ENCODE measurements at places on chromosomes 12 and 14.

DNA sequence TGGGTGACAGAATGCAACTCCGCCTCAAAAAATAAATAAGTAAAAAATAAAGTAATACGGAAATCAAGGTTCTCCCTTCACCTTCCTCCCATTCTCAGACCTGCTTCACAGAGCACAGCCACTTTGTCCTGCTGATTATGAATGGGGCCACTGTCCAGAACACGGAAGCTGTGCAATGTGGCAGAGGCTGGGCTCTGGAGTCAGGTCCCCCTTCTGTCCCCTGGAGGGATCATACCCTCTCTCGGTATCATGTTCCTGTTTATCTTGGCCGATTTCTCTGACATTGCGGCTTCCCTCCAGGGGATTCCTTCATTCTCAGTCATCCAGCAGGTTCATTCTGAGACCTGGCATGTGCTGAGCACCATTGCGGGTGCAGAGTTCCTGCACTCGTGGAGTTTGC lies 11.3 kb downstream of the PPP2R5C start:
- H3K27ac ChIP-seq = no peak overlapping the region
- no peaks in the 10 kb centered on the region for H3K27me3 ChIP-seq
- no peak overlapping the region for H3K4me3 ChIP-seq
- no peaks in the 10 kb centered on the region for H3K36me3 ChIP-seq
- peaks cover 9% of the 10 kb centered on the region for H3K4me1 ChIP-seq
- DNase-seq = no peak

GRCh38 chr12:102480406-102480805 lies at the start of gene IGF1:
Gene IGF1 (minus strand): TSS chr12:102480563. CDS start chr12:102480381, 182 bp downstream.
- H3K4me3 ChIP-seq = no peak within 1 kb of the TSS
- no peak within 1 kb of the TSS for H3K27ac ChIP-seq

- peaks cover 37% of the 10 kb centered on the region for H3K4me1 ChIP-seq
- H3K27ac ChIP-seq = peak overlapping the region; percentile 43
- H3K36me3 ChIP-seq = peaks cover 37% of the 10 kb centered on the region
- no peaks in the 10 kb centered on the region for H3K27me3 ChIP-seq
These were observed 2.1 kb downstream of the CBX5 start for GRCh38 chr12:54277823-54278276.

- peak overlapping the region; percentile 91 for H3K27ac ChIP-seq
- no peaks in the 10 kb centered on the region for H3K27me3 ChIP-seq
- peaks cover 63% of the 10 kb centered on the region for H3K4me1 ChIP-seq
- peak overlapping the region; percentile 26 for H3K4me3 ChIP-seq
- H3K36me3 ChIP-seq = peaks cover 21% of the 10 kb centered on the region
These were observed 85.7 kb downstream of the BORCS5 start for GRCh38 chr12:12442548-12443071.

GRCh38 chr14:102525219-102525928 lies 15.8 kb upstream of the ANKRD9 start:
- peak overlapping the region; percentile 95 for H3K27ac ChIP-seq
- peak; percentile 67 for DNase-seq
- no peaks in the 10 kb centered on the region for H3K27me3 ChIP-seq
- no peaks in the 10 kb centered on the region for H3K36me3 ChIP-seq
- peak overlapping the region; percentile 84 for H3K4me3 ChIP-seq
- H3K4me1 ChIP-seq = peaks cover 33% of the 10 kb centered on the region

DNA sequence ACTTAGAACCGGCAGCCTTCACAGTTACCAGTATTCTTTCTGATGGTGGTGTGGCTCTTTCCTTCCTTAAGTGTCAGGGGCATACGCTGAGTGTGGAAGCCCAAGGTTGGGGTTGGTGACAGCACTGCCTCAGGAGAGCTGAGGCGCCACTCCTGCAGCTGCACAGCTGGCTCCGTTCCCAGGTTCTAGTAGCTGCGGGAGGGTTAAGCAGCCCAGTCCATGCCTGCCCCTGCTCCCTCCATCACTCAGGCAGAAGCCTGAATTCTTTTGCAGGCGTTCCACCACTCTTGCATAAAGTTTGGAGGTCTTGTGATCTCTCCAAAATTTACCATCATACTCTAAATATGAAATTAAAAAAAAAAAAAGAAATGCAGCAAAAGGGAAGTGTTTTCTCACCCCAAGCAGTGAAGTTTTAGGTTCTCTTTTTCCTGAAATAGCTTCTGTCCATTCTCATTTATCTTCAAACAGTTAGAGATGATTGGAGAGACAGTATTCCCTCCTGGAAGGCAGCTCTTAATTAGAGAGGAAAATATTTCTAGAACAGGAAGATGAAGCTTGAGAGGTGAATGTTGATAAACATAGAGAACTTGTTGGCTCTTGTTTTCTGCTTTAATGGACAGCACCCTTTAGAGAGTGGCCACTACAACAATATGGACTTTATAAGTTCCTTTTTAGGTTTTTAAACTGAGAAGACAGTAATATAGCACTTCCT lies 136.1 kb downstream of the FGD4 start:
- H3K4me1 ChIP-seq = no peaks in the 10 kb centered on the region
- no peak for DNase-seq
- no peaks in the 10 kb centered on the region for H3K36me3 ChIP-seq
- no peak overlapping the region for H3K4me3 ChIP-seq
- H3K27ac ChIP-seq = no peak overlapping the region

GRCh38 chr12:95528431-95528830 lies 22.8 kb downstream of the USP44 start:
- DNase-seq = no peak
- H3K36me3 ChIP-seq = peaks cover 10% of the 10 kb centered on the region
- no peak overlapping the region for H3K4me3 ChIP-seq
- no peaks in the 10 kb centered on the region for H3K27me3 ChIP-seq
- no peaks in the 10 kb centered on the region for H3K4me1 ChIP-seq

DNA sequence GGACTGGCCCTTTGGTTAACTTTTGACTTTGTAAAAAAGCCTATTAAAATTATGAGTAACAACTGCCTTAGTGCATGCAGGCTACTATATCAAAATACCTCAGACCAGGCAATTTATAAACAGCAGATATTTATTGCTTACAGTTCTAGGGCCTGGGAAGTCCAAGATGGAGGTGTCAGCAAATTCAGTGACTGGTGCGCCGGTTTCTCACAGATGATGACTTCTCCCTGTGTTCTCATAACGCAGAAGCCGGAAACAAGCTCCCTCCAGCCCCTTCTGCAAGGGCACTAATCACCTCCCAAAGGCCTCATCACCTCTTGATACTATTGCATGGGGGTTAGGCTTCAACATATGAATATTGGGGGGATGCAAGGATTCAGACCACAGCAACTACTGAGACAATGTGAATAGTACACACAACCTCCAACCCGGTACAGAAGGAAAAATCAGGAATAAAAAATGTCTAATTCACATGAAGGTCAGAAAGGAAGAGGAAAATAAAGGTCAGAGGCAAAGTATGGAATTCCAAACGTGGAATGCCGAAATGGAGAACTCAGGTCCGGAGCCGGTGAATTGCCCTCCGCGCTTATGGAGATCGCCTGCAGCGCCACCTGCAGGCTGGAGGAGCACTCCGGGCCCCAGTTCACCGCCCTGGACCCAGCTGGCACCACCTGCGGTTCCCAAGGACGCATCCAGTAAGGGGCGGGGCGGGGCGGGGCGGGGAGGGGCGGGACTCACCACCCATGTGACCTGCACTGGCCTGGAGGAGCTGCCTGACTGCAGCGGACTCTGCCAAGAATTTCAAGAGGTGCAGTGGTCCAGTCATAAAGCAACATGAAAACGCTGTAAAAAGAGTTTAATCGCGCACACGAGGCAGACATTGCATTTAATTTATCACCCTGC lies 203.4 kb downstream of the KIF26A start:
- H3K4me3 ChIP-seq = no peak overlapping the region
- no peaks in the 10 kb centered on the region for H3K36me3 ChIP-seq
- H3K27me3 ChIP-seq = peaks cover 13% of the 10 kb centered on the region
- H3K27ac ChIP-seq = no peak overlapping the region
- DNase-seq = peak; percentile 35
- H3K4me1 ChIP-seq = no peaks in the 10 kb centered on the region

DNA sequence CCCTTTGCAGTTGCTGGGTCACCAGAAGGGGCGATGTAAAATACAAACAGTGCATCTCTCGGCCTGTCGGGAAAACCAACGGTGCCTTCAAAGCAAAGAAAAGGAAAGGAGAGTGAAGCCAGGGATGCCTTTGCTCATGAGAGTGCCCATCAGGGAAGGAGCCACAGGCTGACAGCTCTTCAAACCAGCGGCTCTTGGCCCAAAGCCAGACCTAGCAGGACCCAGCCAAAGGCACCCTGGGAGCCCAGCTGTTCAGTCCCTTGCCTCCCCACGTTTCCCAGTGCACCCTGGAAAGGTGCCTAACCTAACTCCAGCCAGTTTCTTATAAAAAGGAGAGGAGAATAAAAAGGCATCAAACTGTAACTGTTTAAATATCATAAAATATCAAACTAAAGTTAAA lies 29.2 kb downstream of the PRMT8 start:
- H3K27ac ChIP-seq = no peak overlapping the region
- DNase-seq = no peak
- H3K4me1 ChIP-seq = no peaks in the 10 kb centered on the region
- H3K4me3 ChIP-seq = no peak overlapping the region
- H3K27me3 ChIP-seq = peaks cover 7% of the 10 kb centered on the region
- H3K36me3 ChIP-seq = no peaks in the 10 kb centered on the region

- peaks cover 4% of the 10 kb centered on the region for H3K27me3 ChIP-seq
- DNase-seq = no peak
- no peak overlapping the region for H3K27ac ChIP-seq
- peaks cover 9% of the 10 kb centered on the region for H3K4me1 ChIP-seq
These were observed 80.8 kb upstream of the REP15 start for GRCh38 chr12:27615331-27615891.

- H3K4me1 ChIP-seq = no peaks in the 10 kb centered on the region
- H3K27ac ChIP-seq = no peak overlapping the region
- no peaks in the 10 kb centered on the region for H3K27me3 ChIP-seq
- no peak overlapping the region for H3K4me3 ChIP-seq
- no peak for DNase-seq
- no peaks in the 10 kb centered on the region for H3K36me3 ChIP-seq
These were observed 652.7 kb upstream of the MIS18BP1 start for GRCh38 chr14:45905672-45906071.

GRCh38 chr12:21656905-21657325 lies 727 bp downstream of the LDHB start:
- peak overlapping the region; percentile 100 for H3K27ac ChIP-seq
- no peaks in the 10 kb centered on the region for H3K27me3 ChIP-seq
- H3K4me3 ChIP-seq = peak overlapping the region; percentile 99
- DNase-seq = peak; percentile 68

GRCh38 chr14:97296176-97296575 lies 499.0 kb downstream of the VRK1 start:
- H3K36me3 ChIP-seq = no peaks in the 10 kb centered on the region
- no peak overlapping the region for H3K4me3 ChIP-seq
- H3K4me1 ChIP-seq = peaks cover 6% of the 10 kb centered on the region
- H3K27me3 ChIP-seq = peaks cover 40% of the 10 kb centered on the region

DNA sequence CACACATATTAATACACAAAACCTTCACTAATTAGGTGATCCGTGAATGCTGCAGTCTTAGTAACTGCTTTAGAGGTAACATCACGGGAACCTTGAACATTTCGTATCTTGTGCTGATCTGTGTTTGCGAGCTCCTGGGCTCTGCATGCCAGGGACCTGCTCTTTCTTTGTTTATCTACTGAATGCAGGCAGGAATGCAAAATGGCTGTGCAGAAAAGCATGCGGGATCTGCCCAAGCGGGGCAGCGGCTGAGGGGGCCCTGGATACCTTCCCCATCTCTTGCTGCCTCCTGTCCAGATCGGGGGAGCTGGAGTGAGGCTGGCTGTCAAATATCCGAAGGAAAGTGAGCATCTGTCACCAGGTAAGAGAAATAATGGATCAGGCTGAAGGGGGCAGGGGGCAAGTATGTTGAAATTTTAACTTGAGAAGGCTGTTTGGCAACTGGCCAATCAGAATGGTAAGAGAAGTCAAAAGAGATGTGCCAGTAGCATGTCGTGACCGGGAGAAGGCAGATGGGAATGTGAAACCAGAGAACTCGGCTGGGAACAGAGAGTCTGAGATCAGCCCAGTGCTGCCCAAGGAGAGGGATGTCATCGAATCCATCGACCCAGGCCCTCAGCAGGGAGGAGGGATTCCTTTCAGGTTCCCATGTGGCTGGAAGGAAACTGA lies 191.4 kb downstream of the TTC7B start:
- no peak overlapping the region for H3K4me3 ChIP-seq
- no peak overlapping the region for H3K27ac ChIP-seq
- no peaks in the 10 kb centered on the region for H3K36me3 ChIP-seq
- H3K4me1 ChIP-seq = no peaks in the 10 kb centered on the region
- no peak for DNase-seq

- H3K4me3 ChIP-seq = no peak overlapping the region
- no peak for DNase-seq
- peaks cover 20% of the 10 kb centered on the region for H3K36me3 ChIP-seq
- no peaks in the 10 kb centered on the region for H3K27me3 ChIP-seq
- H3K27ac ChIP-seq = no peak overlapping the region
These were observed 41.6 kb downstream of the DUSP16 start for GRCh38 chr12:12521044-12521485.

DNA sequence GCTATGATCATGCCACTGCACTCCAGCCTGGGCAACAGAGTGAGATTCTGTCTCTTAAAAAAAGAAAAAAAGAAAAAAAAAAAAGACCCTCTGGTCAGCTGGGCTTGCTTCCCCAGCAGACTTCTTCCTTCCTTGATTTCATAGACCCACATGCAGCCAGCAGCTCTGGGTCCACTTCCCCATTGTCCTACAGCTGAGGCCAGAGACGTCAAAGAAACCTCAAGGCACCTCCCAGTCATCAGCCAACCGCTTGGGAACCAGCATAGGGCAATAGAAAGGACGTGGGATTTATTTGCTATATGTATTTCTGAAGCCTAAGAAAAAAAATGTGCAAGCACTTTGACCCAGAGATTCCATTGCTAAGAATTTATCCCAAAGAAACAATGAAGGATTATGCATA lies 35.4 kb upstream of the SPPL3 start:
- H3K36me3 ChIP-seq = no peaks in the 10 kb centered on the region
- H3K27ac ChIP-seq = no peak overlapping the region
- H3K4me3 ChIP-seq = no peak overlapping the region
- peaks cover 9% of the 10 kb centered on the region for H3K27me3 ChIP-seq
- no peak for DNase-seq

- peak; percentile 78 for DNase-seq
- peaks cover 63% of the 10 kb centered on the region for H3K4me1 ChIP-seq
- no peaks in the 10 kb centered on the region for H3K27me3 ChIP-seq
These were observed 7.6 kb downstream of the EVL start for GRCh38 chr14:100072783-100073346.

- DNase-seq = no peak
- H3K4me1 ChIP-seq = no peaks in the 10 kb centered on the region
- no peak overlapping the region for H3K4me3 ChIP-seq
- H3K27ac ChIP-seq = no peak overlapping the region
- no peaks in the 10 kb centered on the region for H3K36me3 ChIP-seq
These were observed 34.0 kb upstream of the ETV6 start for GRCh38 chr12:11615481-11615880.

GRCh38 chr14:69327507-69327906 lies 67.5 kb downstream of the GALNT16 start:
- H3K36me3 ChIP-seq = no peaks in the 10 kb centered on the region
- no peak for DNase-seq
- no peak overlapping the region for H3K27ac ChIP-seq
- H3K4me3 ChIP-seq = no peak overlapping the region

DNA sequence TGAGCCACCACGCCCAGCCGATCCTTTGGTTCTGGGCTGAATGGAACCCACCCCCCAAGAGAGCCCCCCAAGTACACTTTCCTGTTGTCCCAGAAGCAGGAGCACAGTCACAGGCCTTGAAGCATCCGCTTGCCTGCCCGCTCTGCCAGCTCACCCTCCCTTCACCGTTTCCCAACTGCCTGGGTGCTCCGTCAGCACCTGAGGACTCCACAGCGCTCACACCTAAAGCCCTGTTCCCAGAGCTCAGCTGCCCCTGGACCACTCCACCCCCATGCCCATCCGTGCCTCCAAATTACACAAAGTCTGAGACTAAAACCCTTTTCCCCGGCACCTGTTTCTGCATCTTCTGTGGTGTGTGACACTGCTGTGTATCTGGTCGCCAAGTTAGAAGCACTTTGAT lies 44.3 kb upstream of the TRAF3 start:
- no peak overlapping the region for H3K4me3 ChIP-seq
- peak overlapping the region; percentile 12 for H3K27ac ChIP-seq
- H3K36me3 ChIP-seq = peaks cover 3% of the 10 kb centered on the region
- no peaks in the 10 kb centered on the region for H3K4me1 ChIP-seq
- H3K27me3 ChIP-seq = no peaks in the 10 kb centered on the region
